H1 (cell line): ENCODE measurements at places on chromosomes 1 and 21.

DNA sequence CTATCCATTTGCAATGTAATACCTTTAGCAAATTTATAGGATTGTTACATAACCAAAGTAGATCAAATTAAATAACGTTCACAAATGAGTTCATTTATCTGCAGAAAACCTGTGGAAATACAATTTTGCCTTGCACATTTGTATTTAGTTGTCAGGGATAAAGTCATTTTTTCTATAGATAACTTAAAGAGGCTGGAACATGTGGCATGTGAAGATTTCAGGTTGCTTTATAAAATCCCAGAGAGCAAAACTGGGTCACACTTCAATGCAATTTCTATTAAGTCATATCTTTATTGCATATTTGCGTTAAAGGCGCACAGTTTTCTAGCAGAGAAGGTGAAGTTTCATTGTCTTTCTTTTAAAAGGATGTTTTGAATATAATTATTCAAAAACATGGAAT lies 342.4 kb downstream of the USP25 start:
- DNase-seq: no peak

DNA sequence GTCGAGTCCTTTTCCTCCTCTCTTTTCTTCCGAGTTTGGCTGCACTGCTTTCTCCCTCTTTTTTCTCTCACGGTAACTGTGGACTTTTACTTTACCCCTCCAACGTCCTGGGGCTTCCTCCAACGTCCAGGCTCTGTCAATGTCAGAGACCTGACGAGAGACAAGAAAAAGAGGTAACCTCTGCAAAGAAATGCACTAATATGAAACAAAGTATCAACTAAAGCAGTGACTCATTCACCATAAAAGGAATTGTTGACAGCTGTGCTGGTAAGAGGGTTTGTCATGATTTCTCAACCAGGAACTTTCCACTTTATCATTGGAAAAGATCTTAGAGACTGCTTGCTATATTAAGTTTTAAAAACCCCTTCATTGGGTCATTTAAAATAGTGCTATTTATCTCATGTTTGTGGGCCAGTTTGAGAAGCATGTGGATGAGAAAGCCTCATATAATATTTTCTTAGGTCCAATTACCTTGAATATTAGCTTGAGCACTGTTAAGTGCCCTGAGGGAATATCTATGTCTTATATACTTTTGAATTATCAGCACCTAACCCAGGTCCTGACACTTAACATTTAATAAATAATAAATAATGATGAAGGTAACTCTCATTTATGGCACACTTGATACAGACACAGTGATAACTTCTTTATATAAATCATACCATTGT lies at the start of gene GBP2:
GBP2 (minus strand) TSS at position 202 of the 668 bp plus-strand sequence. CDS start 4,148 bp downstream, outside the sequence.
- no peak for DNase-seq

- no peak for DNase-seq
Observed at GRCh38 chr1:94971491-94971924, 44.6 kb upstream of the CNN3 start.

GRCh38 chr1:246579818-246580217 lies 13.6 kb downstream of the CNST start:
- no peak for DNase-seq

GRCh38 chr1:7621334-7622219 lies 149.5 kb upstream of the VAMP3 start:
- DNase-seq: no peak

DNA sequence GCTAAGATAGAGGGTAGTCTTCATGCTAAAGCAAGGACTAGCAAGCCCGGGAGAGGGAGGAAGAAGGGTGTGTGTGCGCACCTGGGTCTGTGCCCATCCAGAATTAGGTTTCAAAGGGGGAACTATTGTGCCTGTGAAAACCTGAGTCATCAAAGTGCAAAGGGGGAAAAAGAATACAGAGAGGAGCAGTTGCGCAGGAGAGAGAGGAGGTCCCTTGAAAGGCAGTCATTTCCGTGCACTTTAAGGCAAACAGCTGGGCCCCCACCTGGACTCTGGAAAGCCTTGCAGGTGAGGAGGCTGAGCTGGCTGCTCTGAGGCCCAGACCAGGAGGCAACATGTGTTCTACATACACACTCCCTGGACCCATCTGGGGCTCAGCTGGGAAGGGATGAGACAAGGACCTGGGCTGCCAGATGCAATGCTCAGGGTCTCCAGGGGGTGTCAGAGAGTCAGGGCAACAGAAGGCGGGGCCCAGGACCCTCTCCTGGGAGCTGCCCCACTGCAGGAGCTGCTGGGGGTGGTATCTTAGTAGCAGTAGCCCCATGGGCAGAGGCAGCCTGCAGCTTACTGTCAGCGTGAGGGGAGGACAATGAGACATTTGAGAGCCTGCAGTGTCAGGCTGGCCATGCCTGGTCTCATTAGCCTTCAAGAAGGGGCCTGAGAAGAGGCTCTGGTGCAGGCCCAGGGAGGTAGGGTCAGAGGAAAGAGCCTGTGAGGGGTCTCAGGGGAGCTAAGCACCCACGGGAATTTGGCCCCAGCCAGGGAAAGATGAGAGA lies 14.3 kb downstream of the PROK1 start:
- DNase-seq: no peak

DNA sequence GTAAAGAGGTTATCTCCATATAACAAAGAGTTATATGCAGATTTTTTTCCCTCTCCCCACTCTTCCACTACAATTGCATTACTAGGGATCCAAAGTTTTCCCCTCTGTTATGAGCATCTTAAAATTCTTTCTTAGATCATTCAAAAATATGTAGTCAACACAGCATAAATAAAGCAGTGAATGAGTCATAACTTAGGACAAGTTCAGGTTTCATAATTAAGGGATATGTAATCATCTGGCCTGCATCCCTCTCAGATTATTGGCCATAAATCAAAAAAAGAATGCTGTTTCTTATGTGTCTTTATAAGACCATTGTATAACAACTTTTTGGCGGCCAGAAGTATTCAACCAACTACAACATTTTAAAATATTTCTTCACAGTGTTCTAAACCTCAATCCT lies 1526.1 kb downstream of the KCNT2 start:
- no peak for DNase-seq

- DNase-seq: no peak
Observed at GRCh38 chr1:221699577-221699976, 42.3 kb downstream of the DUSP10 start.

DNA sequence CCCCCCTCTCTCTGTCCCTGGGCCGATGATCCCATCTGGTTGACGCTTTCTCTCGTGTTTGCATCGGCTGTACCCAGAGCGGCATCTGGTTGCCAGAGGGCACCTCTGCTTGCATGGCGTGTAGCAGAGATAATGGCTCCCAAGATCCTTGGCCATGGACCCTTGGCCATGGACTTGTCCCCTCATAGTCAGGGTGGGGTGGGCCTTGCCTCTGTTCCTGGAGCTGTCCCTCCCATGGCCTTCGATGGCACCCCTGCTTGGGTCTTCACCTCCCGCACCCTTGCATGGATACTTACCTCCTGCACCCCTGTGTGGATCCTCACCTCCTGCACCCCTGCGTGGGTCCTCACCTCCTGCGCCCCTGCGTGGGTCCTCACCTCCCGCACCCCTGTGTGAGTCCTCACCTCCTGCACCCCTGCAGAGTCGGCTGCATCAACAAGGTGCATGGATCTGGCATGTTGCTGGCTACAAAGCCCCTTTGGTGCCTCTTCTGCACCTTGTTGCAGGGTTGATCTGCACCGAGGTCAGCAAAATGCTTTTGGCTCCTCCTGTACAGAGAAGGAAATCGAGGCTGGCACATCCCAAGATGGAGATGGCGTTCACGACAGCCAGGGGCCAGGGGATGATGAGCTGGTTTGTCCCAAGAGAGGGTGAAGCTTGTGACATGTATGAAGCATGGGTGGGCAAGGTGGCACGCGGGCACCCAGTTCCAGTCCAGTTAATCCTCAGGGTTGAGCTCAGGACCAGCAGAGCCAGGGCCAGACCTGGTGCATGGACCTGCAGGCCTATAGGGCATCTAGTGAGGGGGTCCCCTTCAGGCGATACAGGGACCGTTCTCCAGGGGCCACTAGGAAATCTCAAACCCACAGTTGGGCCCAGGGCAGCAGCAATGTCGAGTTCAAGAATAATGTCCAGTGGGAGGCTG lies 46.1 kb upstream of the C1orf174 start:
- DNase-seq: no peak

DNA sequence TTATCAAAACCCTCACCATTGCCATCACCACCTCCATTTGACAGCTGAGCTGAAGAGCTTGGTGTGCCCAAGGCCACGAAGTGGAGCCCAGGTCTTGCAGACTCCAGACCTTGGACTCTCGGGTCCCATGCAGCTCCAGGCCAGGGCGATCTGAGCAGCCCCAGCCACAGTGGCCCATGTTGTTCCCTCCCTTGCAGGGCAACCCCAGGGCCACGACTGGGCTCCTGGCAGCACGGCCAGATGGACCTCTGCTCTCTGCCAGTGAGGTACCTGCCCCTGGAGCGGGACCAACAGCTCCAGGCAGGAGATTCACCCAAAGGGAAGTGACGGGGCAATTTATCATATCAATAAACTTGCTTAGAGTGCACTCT lies 182.7 kb upstream of the VAMP3 start:
- DNase-seq: no peak

DNA sequence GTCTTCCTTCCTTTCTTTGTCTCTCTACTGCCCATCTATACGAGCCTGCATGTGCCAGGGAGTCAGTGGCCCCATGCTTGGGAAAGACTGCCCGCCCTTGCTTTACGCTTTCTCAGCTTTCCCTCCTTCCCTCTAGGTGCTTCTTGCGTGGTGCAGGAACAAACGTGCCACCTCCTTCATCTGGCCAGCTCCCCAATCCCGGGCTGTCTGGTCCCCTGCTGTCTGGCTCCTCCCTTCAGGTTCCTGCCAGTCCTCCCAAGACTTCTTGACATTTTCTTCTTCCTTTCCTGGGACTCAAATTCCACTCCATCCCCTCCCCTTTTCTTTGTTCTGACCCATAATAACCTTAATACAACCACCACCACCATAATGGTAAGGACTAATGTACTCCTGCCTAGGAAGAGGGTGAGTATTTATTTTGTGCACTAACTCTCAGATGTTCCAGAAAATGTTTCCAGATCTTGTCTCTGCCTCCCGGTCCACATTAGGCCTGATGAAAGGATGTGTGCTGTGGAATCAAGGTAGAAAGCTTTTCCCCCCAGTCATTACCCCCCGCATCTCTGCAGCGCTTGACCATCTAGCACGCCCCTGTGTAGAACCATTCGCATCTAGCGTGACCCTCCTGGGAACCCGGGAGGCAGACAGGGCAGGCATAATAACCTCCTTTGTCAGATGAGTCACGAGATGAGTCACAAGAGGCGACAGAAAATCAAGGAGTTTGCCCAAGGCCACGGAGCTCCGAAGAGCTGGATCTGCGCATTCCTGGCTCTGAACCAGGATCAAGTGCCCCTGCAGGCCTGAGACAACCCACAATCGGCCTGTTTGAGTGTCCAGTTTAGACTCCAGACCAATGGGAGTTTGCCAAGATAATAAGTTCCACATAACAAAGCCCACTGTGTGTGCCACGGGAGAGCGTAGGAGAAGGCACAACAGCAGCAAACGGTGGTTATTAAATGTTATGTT lies 60.1 kb upstream of the NEK2 start:
- no peak for DNase-seq

DNA sequence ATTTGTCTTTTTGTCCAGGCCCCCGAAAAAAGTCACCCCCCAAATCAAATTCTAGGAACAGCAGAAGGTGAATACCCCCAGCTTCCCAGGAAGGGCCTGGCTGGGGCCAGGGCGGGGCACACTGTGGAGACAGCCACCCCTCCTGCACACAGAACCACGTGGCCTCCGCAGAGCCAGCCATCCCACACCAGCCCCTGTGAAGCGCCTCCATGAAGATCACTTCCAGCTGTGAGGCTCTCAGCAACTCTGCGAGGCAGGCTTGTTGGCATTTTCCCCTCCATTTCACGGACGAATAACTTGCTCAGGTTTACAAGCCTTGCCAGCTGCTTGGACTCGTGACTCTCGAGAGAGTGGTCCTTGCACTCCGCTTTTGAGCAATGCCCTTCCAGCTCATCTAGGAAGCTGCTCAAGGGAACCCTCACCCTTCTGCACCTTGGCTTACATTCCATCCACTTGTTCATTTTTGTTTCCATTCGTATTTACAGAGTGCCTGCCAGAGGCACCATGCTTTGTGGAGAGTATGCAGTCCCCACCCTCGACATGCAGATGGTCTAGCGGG lies 48.2 kb downstream of the SYT6 start:
- DNase-seq: no peak

DNA sequence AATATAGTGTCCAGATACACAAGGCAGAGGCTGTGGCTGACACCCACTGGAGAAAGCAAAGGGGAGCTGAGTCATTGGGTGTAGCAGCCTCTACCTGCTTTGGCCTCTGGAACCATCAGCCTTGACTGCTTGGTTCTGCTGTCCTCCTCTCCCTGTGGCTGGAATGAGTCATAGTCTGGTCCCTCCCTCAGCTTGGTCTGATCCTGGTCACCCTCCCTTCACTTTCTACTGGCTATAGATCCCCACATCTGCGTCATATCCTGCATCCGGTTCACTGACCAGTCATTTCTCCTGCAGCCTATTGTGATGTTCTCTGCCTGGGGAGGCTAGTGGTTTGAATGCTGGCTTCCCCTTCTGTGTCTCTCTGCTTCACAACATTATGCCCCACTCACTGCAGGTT lies 372.8 kb upstream of the DAB1 start:
- no peak for DNase-seq

DNA sequence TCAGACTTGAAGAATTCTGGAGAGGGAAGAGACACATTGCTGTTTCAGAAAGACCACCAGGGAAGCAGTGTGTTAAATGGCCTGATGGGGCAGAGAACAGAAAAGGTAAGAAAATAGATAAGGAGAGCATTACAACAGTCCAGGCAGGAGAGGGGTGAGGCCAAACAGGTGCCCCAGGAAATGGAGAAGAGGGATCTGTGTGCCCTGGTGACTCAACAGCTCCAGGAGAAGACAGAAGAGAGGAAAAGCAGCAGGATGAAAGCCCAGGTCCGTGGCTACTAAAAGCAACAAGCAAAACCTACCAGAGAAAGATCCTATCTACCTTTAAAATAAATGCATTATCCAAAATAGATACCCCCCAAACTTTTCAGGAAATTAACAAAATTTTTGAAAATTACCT lies 9.2 kb downstream of the TP53BP2 start:
- DNase-seq: no peak

DNA sequence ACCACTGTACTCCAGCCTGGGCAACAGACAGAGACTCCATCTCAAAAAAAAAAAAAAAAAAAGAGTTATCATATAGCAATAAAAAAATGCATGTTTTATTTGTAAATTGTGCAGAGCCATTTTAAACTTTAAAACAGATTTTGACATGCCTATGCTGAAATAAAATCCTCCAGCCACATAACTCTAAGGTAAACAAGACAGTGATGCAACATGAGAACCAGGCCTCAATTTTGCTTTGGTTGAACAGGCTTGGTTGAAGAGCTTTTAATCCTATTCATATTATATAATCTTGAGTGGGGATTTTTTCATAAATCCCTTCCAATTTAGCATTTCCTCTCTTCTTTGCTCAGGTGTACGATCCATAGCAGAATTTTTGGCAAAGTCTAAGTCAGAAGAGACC lies 26.1 kb downstream of the ARMH1 start:
- no peak for DNase-seq
